Smooth muscle cell of bladder (primary cell): ENCODE measurements at places on chromosomes 5 and 9. TPM values are rescaled to one million over a fixed set of nuclear protein-coding genes. Genes with fewer than 3 reads are reported as not detected.

HRCT1 gene
- total RNA-seq, result 0.14 and 0.28 TPM in 2 replicates

ANKRD55 gene
- not detected in 2 replicates for total RNA-seq

SPINK4 gene
- total RNA-seq, result 0.74 and 2.6 TPM in 2 replicates

ABHD17B gene
- 14.8 and 20.7 TPM in 2 replicates for total RNA-seq

PCDHB10 gene
- total RNA-seq, result 0.28 and 0.71 TPM in 2 replicates

N4BP3 gene
- 0.71 and 0.83 TPM in 2 replicates for total RNA-seq

ARL14EPL gene
- total RNA-seq, result 0.18 TPM in 1 of 2 replicates, not detected in the other

PSD2 gene
- total RNA-seq, result under 0.01 TPM in 2 replicates

SPARC gene
- total RNA-seq, result 1,301 and 3,185 TPM in 2 replicates

SV2C gene
- total RNA-seq, result not detected in 2 replicates

PCDHAC1 gene
- 0.14 and 0.18 TPM in 2 replicates for total RNA-seq

ZDHHC11B gene
- under 0.01 and 0.09 TPM in 2 replicates for total RNA-seq

RANBP17 gene
- 2.0 and 2.1 TPM in 2 replicates for total RNA-seq

IL4 gene
- not detected in 2 replicates for total RNA-seq

SLCO6A1 gene
- total RNA-seq, result not detected in 2 replicates

GAPT gene
- total RNA-seq, result not detected in 2 replicates

HEMGN gene
- total RNA-seq, result not detected in 2 replicates

ENTREP1 gene
- not detected in 2 replicates for total RNA-seq

TPPP gene
- 0.09 and 0.14 TPM in 2 replicates for total RNA-seq

DDX31 gene
- 7.1 and 10.4 TPM in 2 replicates for total RNA-seq

KLHL9 gene
- total RNA-seq, result 29.2 and 37.3 TPM in 2 replicates

TMEM174 gene
- total RNA-seq, result not detected in 2 replicates

ACTBL2 gene
- total RNA-seq, result 1.1 and 3.0 TPM in 2 replicates

CD74 gene
- 0.85 and 1.8 TPM in 2 replicates for total RNA-seq

PDE8B gene
- total RNA-seq, result 0.09 and 0.14 TPM in 2 replicates

CREB3 gene
- total RNA-seq, result 71.5 and 79.1 TPM in 2 replicates

FBP2 gene
- total RNA-seq, result not detected in 2 replicates
